ENCODE measurements at places on chromosomes 11 and 22. TPM values are rescaled to one million over a fixed set of nuclear protein-coding genes. Genes with fewer than 3 reads are reported as not detected.

- no peak for DNase-seq
These were observed 17.9 kb downstream of the CAPN5 start for GRCh38 chr11:77084581-77085191.

- DNase-seq = no peak
These were observed 7.5 kb downstream of the CPSF7 start for GRCh38 chr11:61422226-61422625.

DNA sequence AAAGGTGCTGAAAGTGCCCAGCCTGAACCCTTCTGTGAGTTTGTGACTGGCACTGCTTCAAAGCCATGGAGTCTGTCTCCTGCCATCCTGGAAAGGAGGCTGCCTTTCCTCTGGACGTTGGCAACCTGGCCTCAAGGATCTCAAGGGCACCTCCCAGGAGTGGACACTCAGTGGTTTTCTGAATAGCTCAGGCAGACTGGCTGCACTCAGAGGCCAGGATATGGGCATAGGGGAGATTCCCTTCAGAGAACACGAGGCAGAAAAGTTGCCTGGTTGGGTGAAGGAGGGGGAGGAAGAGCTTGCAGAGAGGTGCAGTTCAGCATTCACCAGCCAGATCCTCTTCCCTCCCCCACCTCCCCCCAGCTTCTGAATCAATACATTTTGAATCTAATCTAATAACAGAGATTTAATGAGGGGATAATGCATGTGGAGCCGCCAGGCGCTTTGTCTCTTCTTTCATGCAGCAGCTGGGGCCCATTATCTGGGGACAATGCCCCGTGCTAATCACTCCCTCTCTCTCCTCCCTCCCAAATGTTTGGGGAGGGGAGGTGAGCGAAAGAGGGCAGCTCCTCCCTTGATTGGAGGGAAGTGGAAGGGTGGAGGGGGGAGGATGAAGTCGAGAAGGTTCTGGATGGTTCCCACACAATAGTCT, 17.7 kb downstream of the HTR3A start:
- DNase-seq = no peak

GRCh38 chr11:111441443-111441842, 62.4 kb upstream of the POU2AF1 start:
- no peak for DNase-seq

- DNase-seq = no peak
These were observed 9.6 kb upstream of the PTS start for GRCh38 chr11:112216561-112217105.

GRCh38 chr11:75639762-75640181, 29.1 kb downstream of the MAP6 start:
- peak; percentile 72 for DNase-seq

GRCh38 chr11:111911563-111912401, at the start of gene CRYAB:
CRYAB (minus strand) TSS chr11:111911770; CDS start chr11:111911724, 46 bp downstream.
- peak; percentile 90 for DNase-seq

Gene RPLP2
- 2,024 TPM for total RNA-seq

Gene C11orf42
- total RNA-seq = not detected

Gene NAALADL1
- total RNA-seq = 10.3 TPM

Data from ureter (tissue), 1 donor.